GM06990 (cell line): ENCODE measurements at places on chromosomes 12 and 14.

DNA sequence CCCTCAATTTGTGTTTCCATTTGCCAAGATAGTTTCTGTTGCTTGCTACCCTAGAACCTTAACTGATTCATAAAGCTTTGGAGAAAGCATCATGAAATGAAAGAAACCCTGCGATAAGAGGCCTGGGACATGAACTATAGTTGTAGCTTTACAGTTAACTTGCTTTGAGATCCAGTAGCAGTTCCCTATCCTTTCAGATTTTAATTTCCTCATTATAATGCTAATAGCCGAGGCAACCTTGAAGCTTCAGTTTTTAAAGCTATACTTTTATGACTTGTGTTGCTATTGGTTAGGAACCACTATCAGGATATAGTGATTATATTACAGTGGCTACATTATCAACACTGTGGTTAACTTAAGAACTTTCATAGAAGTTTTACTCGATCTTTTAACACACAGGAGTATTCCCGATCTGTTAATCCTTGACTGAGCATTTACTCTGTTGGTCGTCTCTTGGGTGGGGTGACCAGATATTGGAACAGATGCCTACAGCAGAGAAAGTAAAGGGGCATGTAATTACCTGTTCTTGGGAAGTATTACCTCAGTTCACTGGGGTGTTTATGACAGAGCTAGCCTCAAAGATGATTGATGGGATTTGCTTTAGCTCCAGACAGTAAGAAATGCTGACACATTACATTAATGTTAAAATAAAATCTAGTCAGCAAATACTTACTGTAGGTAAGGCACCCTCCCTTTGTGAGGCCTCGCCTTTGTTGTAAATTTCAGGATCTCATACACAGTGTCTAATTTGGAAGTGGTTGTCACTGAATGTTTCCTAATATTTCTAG is 86.2 kb upstream of the CSRP2 start:
- no peak for DNase-seq

DNA sequence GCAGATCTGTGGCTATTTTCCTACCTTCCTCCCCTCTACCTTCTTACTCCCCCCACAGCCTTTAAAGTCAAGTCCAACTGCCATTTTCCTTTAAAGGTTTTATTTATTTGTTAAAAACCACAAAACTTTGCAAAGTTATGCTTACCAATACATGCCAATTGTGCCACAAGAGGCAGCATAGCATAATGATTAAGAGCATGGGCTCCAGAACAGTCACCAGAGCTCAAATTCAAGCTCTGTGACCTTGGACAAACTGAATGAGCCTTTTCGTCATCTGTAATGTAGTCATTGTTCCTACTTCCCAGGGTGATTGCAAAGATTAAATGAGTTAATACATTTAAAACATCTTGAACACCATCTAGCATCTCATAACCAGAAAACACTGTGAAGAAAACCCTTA is 13.0 kb upstream of the FMNL3 start:
- DNase-seq = no peak

- DNase-seq = peak; percentile 78
Observed at GRCh38 chr12:106910202-106910601, 45.5 kb upstream of the TMEM263 start.

DNA sequence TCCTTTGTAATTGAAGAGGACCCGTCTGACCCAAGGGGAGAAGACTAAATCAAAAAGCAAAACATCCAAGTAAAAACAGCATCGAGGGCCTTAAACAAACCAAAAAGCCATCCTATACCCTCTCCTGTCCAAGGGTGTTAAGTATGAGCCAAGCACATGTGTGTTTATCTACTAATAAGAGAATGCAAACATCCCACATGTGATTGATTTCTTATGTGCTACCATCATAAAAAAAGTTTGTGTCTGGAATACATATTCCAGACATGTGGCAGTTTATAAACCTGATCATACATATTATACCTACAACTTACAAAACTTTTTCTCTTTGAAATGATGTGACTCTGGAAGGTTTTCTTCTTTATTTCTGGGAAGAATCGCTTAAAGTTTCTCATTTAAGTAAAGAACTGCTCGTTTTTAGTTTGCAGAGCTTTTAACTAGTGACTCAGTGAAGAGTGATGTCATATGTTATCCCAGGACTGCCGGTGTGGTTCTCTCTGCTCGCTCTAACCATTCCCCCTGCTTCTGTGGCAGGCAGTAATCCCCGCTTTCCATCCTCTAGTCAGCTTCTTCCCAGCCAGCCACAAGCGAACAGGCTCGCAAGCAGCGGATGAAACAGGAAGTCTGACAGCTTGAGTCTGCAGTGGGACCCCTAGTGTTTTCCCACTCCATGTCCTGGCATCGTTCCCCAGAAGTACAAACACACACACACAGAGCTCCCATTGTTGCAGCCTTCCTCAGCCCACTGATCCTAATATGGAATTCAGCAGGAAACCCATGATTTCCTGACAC is 431 bp upstream of the RHOJ start:
- DNase-seq = no peak

DNA sequence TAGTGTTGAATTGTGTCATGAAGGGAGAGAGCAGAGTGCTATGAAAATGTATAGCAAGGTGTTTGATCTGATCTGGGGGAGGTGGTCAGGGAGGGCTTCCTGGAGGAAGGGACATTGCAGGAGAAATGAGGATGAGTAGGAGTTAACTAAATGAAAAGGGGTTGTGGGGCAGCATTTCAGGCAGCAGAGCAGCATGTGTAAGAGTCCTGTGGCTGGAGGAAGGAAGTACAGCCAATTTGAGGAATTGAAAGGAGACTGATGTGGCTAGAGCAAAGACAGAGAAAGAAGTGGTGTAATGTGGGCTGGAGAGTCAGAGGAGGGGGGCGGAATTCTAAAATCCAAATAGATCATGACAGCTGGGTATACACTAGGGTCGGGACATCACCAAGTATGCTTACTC is 20.5 kb downstream of the NPC2 start:
- no peak for DNase-seq

DNA sequence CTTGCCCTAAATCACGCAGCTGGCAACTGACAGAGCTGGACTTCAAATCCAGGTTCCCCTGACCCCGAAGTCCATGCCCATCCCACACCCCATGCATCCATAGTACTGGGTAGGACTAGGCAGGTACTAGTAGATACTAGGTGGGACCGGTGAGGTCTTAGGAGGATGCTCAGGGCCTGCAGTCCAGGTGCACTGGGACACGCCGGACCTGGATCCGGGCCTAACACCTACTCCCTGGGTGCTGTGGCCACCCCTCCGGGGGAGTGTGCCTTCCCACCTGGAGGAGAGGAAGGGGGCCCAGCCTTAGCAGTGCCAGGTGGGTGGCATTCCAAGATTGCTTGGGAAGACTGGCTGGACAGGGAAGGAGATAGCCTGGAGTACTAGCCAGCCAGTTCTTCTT is 64.8 kb downstream of the CACNA1C start:
- no peak for DNase-seq

DNA sequence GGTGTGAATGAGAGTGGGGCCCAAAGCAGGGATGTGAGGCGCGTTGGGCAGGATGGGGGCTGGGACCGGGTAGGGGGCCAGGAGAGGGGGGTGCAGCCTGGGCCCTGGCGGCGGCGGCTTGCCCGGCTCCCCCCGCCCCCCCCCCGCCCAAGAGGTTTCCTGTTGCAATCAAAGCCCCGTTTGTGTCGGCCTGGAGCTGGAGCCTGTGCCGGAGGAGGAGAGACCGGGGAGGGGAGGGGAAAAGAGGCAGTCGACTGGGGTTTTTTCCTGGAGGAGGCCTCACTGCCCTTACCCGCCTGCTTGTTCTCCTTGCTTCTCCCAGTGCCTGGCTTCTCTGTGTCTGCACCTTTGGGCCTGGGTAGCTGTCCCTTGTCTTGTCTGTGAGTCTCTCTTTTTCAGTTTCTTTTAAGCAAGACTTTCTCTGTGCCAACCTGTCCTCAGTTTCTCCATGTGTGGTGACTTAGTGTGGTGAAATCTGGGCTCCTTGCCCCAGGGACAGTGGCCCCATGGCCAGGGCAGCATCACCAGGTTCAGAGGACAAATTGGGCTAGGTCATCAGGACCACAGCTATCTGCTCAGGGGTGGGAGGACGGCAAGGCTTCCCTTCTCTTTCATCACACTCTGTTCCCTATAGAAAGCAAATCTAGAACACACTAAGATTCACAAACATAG is 8.5 kb downstream of the RARG start:
- DNase-seq = no peak

DNA sequence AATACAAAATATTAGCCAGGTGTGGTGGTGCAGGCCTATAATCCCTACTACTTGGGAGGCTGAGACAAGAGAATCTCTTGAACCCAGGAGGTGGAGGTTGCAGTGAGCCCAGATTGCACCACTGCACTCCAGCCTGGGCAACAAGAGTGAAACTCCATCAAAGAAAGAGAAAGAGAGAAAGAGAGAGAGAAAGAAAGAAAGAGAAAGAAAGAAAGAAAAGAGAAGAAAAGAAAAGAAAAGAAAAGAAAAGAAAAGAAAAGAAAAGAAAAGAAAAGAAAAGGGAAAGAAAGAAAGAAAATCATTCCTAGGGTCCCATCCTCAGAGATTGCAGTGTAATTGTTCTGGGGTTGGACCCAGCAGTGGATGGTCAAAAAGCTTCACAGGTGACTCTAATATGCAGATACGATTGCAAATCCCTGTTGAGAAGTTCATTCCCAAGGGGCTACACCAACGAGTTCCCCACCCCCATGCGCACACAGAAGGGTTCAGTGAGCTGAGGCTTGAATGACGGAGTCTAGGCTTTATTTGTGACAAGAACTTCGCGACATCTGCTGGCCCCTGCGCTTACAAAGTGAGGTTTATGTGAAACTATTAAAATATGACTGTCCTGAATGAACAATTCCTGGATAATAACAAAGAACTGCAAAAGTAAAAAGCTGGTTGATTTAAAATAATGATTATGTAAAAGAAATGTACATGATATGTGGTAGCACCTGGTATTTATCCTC is 17.4 kb upstream of the RNASE12 start:
- no peak for DNase-seq

GRCh38 chr12:109369831-109370230 is 22.1 kb downstream of the MYO1H start:
- no peak for DNase-seq

GRCh38 chr12:109385339-109386058 is 37.8 kb downstream of the MYO1H start:
- no peak for DNase-seq

GRCh38 chr14:28774764-28775735 is 8.5 kb downstream of the FOXG1 start:
- DNase-seq = no peak

DNA sequence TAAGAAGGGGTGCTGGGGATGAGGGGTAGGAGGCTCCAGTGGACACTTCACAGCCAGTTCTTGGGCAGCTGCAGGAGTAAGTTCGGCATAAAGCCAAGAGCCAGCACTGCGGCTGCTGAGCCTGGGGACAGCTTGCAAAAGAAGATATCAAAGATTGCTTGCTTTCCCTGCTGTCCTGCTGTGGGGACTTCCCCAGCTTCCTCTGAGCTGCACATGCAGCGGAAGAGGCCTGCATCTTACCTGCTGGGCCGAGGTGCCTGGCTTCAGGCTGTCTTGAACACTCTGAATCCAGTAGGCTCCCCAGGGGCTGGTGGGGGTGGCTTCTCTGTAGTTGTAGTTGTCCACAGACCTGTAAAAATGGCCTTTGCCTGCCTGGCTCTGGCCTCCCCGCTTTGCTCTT is 1.3 kb downstream of the CHGA start:
- no peak for DNase-seq

GRCh38 chr12:130872179-130873096 is 572 bp downstream of the RAN start:
- peak; percentile 71 for DNase-seq

- DNase-seq = no peak
Observed at GRCh38 chr14:92599811-92600210, 86.2 kb downstream of the RIN3 start.

DNA sequence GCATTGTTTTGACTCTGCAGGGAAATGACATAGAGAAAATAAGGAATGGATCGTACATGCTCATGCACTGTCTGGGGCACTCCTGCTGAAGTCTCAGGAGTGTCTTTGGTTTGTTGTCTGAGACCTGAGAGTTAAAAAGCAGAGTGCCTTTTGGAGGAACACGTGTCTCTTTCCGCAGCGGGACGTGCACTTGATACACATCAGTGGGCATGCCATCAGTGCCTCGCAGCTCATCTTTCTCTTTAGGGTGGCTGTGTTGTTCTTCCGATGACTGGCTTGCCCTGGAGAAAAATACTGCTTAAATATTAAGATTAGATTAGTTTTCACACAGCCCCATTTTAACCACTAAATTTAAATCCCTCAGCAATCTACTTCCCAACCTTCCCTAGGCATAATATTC is 835.9 kb downstream of the DIO2 start:
- DNase-seq = no peak

GRCh38 chr12:111174251-111174960 is 194.5 kb downstream of the PHETA1 start:
- DNase-seq = no peak

- no peak for DNase-seq
Observed at GRCh38 chr14:104978746-104979691, 845 bp upstream of the AHNAK2 start.

- no peak for DNase-seq
Observed at GRCh38 chr12:89875225-89875624, 166.6 kb upstream of the ATP2B1 start.

DNA sequence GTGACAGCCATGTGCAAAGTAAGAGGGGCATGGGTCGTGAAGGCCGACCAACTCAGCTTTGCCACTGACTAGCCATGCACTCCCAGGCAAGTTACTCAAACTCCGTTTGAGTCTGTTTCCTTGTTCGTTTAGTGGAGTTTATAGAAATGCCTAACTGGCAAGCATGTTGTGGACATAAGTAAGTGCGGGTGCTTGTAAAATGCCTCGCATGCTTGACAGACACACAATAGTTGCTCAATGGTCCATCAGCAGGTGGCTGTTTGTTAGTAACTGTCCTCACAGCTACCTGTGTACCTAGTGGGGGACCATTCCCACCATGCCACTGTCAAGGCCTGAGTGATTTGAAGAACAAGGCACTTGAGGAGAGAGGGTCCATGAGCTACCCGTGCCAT is 338.3 kb downstream of the DPF3 start:
- DNase-seq = no peak

DNA sequence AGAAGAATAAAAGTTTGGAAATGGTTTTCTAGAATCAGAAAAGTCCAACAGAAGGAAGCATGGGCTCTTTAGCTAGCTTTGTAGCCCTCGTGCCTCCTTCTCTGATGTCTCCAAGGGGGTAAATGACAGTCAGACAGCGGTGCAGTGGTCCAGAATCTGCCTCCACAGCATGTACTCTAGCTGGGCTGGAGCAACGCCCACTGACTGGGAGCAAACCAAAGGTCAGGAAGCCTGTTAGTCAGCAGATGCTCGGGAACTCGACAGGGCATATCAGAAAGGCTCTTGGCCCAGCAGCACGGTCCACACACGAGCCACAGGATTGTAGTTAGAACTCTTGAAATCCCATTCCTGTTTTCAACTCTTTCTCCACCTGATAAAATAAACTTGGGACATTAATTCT is 164.3 kb downstream of the GRIN2B start:
- no peak for DNase-seq

GRCh38 chr12:43310596-43310995 is 241.4 kb downstream of the ADAMTS20 start:
- no peak for DNase-seq

GRCh38 chr12:76945867-76946266 is 67.0 kb upstream of the CSRP2 start:
- DNase-seq = no peak
